ENCODE measurements at places on chromosomes 6 and 20.

DNA sequence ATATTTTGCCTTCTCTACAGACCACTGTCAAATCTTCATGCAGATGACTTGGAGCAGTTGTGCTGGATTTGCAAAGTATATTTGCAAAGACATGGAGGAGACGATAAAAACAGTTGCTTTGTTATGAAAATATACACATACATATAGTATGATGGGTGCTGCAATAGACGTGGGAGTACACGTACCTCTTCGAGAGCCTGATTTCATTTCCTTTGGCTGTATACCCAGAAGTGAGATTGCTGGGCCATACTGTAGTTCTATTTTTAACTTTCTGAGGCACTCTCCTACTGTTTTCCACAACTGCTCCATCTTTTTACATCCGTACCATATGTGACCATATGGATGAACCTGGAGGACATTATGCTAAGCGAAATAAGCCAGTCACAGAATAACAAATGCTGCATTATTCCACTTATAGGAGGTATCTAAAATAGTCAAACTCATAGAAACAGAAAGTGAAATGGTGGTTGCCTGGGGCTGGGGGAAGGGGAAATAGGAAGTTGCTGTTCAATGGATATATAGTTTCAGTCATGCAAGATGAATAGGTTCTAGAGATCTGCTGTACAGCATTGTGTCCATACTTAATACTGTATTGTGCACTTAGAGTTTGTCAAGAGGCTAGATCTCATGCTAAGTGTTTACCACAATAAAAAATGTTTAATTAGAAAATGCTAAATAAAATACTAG is 223.8 kb downstream of the HAO1 start:
- no peak for DNase-seq

DNA sequence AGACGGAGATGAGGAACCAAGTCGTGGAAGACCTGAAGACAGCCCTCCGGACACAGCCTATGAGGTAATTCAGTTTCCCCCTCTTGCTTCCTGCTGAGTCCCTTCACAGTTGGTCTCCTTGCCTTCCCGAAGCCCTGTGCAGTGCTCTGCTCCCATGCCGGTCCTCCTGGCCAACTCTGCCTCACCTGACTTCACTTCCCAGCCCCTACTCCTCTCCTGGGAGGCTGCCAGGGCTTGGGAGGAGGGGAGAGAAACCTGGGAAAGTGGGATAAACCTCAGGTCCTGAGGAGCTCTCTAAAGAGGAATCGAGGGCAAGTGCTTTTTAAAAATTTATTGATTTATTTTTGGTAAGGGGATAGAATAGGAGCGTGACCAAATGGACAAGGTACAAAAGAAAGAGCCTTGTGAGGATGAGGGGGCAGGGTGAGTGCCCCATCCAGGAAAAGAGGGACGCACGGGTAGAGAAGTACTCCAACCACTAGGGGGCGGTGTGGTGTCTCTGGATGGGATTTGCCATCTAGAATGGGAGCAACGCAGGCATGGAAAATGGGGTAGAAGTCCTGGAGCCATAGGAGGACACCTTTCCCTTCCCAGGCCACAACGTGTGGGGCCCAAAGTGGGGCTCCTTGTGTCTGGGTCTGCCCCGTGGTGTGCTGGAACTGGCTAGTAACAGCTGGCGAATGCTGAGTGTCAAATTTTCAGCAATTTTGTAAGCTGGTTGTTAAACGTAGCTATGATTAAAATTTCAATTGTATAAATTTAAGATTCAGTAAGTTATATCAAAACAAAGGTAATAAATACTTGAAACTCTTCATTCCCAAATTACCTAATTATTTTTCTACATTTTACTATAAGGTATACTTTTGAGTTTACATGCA is 69.0 kb downstream of the MOCS1 start:
- DNase-seq: peak; percentile 55

DNA sequence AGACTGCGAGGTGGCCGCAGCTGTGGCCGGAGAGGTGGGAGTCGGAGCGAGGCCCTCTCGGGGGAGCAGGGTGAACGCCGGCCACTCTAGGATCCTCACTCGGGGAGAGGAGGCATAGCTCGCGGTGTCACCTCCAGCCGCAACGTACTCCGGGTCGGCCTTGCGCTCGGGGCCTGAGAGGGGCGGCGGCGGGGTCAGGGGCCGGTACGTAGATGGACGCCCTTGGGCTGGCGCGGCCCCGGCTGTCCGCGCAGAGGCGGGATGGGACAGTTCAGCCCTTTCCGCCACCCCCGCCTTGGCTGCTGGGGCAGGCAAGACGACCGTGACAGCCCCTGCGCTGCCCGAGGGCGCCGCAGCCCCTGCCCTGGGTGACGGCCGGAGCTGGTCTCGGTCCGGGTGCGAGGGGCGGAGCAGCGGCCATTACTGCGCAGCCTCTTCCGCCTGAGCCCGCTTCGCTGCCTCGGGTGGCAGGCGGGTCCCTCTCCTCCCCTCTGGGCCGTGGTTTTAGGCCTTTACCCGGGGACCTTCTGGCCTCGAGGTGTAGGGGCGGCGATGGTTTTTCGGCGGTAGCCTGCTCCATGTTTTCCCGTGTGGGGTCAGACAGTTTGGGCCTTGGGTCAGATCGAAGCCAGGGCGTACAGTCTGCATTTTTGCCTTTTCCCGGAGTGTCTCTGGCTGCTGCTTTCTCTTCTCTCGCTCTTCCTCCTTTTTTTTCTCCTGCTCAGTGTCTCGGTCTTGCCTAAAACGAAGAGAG is 405 bp downstream of the RNF146 start:
- peak; percentile 31 for DNase-seq

DNA sequence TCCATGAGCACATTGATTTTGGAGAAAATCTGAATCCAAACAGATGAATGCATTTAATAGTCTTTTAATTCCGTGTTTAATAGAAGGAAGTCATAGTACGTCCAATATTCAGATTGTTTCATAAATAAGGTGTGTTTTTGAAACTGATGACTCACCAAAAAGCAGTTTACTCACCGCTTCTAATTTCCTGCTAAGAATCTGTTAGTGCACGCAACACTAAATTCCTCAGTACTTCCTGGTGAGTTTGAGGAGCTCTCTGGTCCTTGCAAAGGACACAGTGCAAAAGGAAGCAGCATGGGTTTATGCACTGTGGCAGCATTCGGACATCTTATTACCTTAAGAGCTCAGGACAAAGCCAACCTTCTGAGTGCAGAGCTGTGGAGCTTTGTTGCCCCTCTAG is 2.3 kb upstream of the ADGRF1 start:
- DNase-seq: no peak

GRCh38 chr6:142860498-142860897 is 84.5 kb downstream of the HIVEP2 start:
- no peak for DNase-seq

DNA sequence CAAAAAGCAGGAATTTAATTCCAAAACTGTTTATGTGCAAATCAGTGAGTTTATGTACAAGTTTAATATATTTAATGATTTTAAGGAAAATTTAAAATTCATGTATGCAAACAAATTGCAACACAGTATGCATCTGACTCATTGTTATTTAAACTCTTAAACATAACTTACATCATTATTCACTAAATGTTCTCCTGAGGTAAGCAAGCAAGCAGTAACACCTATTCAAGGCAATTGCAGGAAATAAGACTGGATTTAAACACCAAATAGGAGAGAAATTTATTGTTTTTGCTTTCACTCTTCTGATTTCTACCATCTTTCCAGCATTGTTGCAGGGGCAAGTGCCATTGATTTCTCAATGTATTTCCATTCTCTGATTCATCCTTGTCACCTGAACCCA is 239.5 kb downstream of the TFAP2A start:
- DNase-seq: no peak

- no peak for DNase-seq
These were observed 14.6 kb upstream of the MEI4 start for GRCh38 chr6:77638129-77638830.

GRCh38 chr20:62952373-62952967 is at the start of gene SLC17A9:
TSS of gene SLC17A9 (plus strand) at chr20:62952709. CDS start at chr20:62952831, 122 bp downstream.
- no peak for DNase-seq

DNA sequence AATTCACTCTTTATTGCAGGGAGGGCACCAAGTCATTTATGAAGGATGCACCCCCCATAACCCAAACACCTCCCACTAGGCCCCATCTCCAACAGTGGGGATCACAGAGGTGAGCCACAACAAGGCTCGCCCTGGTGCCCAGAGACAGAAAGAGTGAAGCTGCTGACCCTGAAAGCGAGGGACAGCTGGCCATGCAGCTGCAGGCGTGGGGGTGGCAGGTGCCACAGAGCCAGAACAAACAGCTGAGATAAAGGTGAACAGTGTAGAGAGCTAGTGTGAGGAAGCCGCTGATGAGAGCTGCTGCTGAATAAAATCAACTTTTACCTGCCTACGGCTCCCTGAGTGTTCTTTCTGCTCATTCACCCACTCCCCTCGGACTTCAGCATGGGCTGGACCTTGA is 18.8 kb upstream of the RGS17 start:
- DNase-seq: no peak

- no peak for DNase-seq
These were observed 224.2 kb downstream of the ARHGAP18 start for GRCh38 chr6:129485746-129486145.

GRCh38 chr6:5107341-5107740 is 22.2 kb downstream of the PPP1R3G start:
- DNase-seq: no peak

DNA sequence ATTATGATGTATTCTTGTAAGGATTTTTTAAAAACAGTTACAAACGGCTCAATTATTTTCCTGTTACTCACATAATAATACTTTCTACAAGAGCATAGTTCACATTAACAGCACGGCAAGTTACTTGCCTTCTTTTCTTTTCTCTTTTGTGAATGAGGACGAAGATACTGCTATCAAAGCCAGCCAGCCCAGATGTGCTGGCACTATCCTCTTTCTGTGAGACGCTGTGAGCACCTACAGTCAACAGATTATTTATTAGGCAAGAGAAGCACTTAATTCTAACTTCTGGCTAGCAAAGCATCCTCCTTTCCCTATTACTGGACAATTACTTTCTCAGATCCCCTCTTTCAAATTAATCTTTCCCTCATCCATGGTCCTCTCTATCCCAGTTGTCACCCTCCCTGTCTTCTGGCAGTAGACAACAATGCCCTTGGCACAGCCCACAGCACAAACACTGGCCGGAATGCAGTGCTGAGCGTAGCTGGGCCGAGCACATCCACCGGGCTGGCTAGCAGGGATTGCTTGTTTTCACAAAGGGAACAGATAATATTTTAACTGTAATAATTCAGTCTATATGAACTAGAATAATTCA is 262.1 kb downstream of the FOXC1 start:
- no peak for DNase-seq

GRCh38 chr6:90477366-90477765 is 109.5 kb downstream of the MAP3K7 start:
- no peak for DNase-seq

DNA sequence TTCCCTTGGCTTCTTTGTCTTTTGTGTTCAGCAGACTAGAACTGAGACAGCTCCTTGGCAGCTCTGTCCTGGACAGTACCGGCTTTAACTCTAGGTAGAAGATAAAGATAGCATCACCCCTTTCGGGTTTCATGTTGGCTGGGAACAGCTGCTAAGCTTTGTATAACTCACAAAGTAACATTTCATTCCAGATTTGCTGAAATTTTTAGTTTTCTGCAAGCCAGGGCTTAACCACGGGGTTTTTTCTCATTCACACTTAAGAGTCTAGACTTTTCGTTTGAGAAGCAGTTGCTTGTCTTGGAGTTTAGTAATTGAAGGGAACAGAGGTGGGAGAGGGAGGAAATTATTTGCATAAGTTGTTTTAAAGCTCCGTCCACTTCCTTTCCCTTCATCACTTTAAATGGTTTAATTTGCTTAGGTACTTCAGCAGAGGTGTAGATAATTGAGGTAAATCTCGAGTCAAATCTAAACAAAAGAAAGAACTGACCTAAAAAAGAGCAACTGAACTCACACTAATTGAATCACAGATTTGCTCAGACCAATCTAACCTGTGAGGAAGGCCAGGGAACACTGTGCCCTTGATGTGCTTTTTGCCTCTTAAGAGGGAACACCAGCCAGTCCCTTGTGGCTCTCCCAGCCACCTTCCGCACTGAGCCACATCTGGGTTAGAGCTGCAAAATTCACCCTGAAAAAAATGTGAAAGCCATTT is 48.3 kb downstream of the RREB1 start:
- no peak for DNase-seq

GRCh38 chr20:54668271-54669039 is 193.1 kb downstream of the DOK5 start:
- peak; percentile 9 for DNase-seq

GRCh38 chr6:168171673-168172353 is 92.8 kb upstream of the FRMD1 start:
- DNase-seq: no peak
